ENCODE measurements at places on chromosomes 4 and X.

GRCh38 chrX:39158801-39159657, 357.8 kb downstream of the MID1IP1 start:
- peak; percentile 33 for DNase-seq

DNA sequence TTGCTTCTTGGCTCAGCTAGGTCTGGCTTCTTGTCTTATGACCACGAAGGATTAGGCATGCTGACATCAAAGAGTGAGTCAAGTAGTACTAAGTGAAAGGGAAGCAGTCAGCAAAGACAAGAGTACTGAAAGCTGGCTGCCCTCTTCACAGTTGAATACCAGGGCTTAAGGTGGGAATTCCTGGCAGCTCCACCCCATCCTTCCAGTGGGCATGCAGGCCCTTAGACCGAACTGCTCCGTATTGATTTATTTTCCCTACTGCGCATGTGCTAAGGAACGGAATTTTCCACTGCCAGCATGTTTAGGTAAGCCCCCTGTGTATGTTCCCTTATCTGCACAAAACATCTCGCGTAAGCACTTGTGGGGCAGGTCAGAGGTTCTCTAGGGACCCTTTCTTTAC, 2320.1 kb downstream of the ARAP2 start:
- DNase-seq, result no peak

DNA sequence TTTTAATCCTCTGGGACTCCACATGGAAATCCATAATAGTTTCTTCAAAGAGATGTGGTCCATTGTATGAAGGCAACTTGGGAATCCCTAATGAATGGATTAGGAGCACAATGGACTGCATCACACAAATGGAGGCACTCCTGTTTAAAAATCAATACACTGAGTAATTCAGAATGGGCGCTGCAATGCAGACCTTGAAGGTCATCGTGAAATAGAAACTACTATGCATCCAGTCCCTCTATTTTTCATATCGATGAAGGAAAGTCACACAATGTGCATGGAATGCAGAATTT, 98.8 kb upstream of the EGFL6 start:
- DNase-seq, result no peak

DNA sequence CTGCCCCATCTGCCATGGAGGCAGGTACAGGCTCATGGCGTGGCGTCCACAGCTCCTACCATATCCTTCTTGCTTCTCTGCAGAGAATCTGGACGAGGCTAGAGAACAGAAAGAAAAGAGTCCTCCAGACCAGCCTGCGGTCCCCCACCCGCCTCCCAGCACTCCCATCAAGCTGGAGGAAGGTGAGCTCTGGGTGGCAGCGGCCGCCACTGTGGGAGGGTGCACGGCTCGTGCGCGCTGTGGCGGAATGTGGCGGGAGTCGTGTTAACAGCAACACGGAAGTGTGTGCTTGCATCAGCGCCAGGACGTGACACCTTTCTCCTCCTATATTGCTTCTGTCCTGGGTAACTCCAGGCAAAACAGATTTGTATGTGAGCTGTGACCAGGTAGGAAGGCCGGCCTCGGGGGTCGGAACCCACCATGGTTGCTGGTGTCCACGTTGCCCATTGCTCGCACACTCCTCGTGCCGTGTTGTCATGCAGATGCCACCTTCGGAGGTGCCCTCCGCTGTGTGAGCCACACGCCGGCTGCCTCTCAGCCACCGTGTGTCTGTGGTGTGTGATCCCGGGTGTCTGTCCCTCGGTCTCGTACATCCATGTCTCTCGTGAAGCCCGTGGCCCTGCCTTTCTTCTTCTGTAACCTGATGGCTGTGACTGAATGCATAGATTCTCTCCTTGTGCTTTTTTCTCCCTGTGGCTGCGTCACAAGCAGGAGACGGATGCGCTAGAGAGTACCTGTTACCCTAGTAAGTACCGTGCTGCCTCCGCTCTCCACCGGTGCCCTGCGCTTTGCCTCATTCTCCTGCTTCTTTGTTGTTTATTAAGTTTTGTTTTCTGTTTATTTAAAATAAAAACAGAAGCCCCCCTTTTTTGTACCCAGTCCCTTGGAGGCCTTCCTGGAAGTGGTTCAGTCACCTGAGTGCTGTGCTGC, 37.0 kb downstream of the NOP14 start:
- DNase-seq, result no peak

- DNase-seq, result no peak
Observed at GRCh38 chr4:18318682-18319388, 297.3 kb upstream of the LCORL start.

- DNase-seq, result no peak
Observed at GRCh38 chr4:113049421-113050370, at the start of gene ANK2. Gene ANK2 (plus strand): TSS chr4:113049653. CDS start chr4:113049729, 76 bp downstream.

DNA sequence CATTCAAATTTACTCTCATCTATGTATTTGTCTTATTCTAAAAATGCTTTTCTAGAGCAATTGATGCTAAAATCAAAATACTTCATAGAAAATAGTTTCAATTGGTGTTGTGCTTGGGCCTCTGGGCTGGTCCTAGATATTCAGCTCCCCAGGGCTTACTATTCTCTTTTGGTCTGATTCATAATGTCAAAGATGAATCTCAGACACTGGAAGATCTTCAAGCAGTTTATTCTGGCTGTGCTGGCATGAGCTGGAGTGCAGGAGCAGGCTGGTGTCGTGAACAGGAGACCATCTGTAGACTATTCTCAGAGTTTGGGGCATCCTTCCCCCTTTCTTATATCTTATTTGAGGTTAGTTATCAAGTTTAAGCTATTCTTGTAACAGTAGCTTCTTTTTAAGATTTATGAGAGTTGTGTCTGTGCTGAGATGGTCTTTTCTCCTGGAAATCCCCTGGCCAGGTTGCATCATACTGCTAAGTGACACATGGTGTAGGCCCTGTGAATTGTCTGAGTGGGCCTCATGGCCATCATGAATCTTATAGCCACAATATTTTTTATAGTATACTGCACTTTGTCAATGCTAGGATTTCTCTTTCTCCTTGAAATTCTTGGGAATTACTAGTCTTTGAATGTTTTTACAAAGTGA, 1624.0 kb upstream of the IGFBP7 start:
- DNase-seq, result no peak

DNA sequence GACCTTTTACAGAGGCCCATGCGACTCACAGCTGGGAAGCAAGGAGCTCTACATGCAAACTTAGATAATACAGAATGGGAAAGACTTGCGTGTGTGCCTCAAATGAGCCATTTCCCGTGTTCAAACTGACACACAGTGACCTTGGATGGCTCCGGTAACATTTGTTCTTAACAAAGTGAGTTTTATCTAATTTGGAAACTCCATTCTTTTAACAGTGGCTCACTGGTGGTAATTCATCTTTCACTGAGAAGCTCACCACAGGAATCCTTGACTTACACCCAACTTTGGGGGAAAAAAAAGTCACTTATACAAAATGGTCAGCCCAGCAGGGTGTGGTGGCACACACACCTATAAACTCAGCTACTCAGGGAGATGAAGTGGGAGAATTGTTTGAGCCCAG, 190.6 kb downstream of the LDB2 start:
- DNase-seq, result no peak

DNA sequence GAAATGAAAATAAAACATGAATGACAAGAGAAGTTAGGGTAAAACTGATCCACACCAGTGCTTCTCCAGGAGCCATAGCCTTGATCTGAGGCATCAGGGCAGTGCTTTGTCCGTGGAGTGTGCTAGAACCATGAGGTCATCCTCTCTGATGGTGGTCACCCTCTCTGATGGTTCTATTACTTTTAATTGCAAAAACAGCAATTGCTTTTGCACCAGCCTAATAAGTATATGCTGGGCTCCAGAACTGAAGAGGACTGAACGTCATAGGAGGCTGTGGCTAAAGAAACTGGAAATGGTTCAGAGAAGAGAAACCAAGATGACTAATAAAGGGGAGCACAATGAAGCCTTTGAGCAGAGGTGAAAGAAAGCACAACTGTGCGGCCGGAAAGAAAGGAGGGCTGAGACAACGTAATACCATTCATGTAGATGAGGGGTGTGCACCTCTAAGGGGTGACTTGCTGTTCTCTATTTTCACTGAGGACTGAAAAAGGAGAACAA, 17.0 kb upstream of the TMEM154 start:
- DNase-seq, result no peak

DNA sequence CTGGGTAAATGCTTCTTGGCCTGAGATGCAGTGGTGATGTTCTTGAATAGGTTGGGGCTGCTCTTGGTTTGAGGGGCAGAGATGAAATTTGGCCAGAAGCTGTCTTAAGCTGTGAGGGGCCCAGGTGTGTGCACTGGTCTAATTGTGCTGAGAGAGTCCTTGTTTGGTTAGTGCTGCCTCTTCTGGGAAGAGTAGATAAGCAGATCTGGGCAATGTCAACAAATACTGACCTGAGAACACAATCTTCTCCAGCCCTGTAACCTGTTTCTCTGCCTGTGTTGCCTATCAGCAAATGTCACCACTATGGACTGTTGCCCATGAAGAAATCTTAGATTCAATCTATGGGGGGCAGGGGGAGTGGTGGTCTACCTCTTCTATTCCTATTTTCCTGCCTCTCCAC, 17.2 kb upstream of the USP27X start:
- DNase-seq, result no peak

GRCh38 chr4:182578402-182578801, 335.2 kb downstream of the TENM3 start:
- DNase-seq, result peak; percentile 12

- DNase-seq, result peak; percentile 64
Observed at GRCh38 chr4:37604461-37604860, 81.7 kb downstream of the RELL1 start.

GRCh38 chr4:10460313-10461047, 3.3 kb upstream of the ZNF518B start:
- DNase-seq, result no peak

DNA sequence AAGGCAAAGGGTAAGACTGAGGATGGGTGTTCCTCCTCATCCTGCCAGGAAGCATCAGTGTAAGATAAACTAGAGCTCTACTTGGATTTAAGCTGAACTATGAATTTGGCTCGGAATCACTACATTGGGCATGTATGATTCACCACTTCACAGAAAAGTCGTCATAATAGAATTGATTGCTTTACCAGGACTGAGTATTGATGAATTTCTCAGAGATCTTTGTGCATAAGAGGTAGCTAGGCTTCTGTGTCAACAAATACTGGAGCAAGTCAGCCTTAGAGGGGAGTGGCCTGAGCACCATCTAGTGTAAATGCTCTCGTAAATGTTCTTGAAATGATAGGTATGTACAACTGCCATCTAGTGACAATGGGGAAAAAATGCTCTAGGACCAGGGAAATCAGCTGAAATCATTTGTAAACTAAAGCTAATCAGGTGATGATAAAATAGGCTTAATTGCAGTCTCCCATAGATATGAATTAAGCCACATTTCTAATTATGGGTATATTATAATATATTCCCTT, 309.5 kb upstream of the FMR1 start:
- no peak for DNase-seq

DNA sequence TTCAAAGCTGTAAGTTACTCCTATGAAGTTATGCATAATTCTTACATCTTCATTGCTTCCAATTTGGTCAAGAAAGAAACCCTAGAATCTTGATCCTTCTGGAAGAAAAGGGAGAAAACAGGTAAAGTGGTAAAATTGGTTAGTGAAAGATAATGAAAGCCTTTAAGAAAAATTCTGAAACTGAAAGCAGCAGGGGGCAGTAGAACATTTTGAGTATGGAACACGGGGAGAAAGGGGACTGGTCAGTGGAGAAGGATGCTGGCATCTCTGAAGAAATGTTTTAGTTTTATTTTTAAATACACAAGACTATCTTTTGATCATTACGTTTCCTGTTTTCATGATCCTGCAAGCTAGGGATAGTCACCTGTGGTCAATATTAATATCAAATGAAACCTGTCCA, 54.3 kb downstream of the SLIT2 start:
- DNase-seq, result peak; percentile 24

DNA sequence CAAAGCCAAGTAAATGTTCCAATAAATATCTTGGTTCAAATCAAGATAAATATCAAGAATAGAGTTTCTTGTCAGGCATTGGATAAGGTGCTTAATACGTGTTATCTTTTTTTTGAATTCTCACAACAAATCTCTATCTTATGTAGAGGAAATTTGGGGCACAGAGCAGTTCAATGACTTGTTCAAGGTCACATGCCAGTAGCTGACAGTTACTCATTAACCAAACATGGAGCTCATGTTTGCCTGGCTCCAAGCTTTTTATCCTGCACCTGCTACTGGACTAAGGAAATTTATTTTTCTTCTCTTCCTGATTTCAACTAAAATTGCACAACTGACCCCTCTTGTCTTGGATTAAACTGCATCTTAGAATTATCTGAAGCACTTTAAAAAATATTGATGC, 76.3 kb downstream of the ATP10D start:
- DNase-seq, result no peak

DNA sequence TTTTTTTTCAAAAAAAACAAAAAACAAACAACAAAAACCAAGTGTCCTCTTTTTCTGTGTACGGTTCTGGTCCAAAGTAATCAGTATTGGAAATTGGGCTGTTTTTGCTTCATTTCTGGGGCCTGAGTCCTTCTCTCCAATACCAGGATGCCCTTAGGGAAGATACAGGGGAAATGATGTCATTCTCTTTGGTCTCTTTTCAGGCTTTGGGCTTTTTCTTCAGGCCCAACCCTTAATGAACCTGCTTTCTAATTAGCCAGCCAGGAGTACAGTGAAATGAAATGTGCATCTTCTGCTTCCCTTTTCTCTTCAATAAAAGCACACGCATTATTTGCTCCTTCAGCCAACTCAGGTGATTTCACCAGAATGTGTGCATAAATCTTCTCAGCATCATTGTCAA, 52.6 kb upstream of the RBPJ start:
- DNase-seq, result no peak

DNA sequence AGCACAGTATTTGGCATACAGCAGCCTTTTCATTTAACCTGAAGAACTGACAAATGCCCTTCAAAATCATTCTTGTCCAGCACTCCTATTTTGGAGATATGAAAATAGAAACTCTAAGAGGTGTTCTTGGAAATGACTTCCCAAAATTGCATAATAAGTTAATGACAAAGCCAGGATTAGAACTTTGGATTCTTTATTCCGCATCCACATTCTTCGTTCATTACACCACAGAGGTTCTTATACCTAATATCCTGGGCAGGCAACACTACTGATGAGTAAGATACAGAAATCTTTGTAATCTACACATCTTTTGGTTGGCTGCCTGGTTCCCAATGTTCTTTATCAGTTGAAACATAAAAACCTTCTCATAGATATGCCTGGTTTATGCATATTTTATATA, 5.9 kb downstream of the COL25A1 start:
- DNase-seq, result no peak

DNA sequence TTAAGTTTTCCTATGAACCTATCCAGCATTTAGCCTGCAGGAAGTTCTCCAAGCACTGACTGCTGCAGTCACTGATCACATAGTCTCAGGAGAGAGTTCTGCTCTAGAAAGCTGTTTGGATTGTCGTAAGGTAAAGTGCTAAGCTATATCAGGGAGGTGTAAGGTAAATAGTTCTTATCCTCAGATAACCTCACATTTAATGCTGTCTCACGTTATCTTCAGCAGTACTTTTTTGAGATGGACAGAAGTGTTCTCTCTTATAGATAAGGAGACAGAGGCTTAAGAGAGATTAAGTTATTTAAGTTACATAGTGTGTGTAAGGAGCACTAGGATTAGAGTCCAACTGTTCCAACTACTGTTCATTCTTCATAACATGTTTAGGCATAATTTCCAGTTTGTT, 77.9 kb downstream of the STIM2 start:
- DNase-seq, result no peak

- DNase-seq, result no peak
Observed at GRCh38 chr4:108094923-108095482, 73.7 kb downstream of the LEF1 start.
